ENCODE measurements at places on chromosomes 12 and 14. TPM values are rescaled to one million over a fixed set of nuclear protein-coding genes. Genes with fewer than 3 reads are reported as not detected.

DNA sequence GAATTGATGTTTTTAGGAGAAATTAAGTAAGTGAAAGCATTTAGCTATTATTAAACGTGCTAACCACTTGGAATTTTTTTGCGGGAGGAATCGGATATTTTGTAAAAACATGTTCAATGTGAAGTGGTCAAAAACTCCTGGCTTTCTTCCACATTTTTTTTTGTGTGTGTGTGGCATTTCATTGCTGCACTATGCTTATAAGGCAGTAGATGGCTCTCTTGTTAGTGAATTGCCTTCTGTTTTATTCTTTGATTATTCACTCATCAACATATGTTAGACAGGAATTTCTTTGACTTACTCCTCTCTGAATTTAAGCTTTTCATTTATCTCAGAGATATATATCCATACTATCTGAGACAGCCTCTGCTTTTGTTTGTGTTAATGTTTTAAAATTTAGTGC lies 71.3 kb downstream of the DERA start:
- no peak for DNase-seq

- no peak for DNase-seq
Observed at GRCh38 chr12:3473171-3473570, 17.8 kb upstream of the PRMT8 start.

DNA sequence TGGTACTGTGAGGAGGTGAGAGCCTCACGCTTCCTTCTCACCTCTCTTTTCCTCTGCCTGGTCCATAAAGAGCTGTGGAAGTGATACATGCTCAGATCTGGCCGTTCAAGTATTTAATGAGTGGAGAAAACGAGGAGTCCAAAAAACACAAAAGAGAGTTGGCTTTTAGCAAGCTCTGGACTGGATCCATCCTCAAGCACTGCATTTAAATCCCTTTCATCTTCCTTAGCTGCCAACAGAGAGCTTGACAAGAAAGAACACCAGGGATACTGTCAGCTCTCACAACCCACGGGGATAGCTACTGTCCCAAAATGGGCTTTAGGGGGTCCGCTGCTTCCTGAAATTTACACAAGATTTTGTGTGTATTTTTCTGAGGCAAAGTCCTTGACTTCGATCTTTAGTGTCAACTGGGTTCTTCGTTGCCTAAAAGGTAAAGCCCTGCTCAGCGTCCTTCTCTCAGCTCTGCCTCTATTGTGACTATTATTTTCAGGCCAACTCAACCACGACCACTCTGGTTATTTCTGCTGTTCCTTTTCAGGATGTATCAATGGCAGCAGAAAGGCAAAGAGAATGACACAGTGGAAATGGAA lies 120.9 kb downstream of the TMTC1 start:
- DNase-seq: no peak

Gene C12orf42
- not detected for total RNA-seq
